DMS79 treated with DMSO at 0.1 percent for 48 hours (cell line): ENCODE measurements at places on chromosomes 4 and X.
A peak's percentile ranks its signal among the peaks of the same experiment; 100 is the strongest.

GRCh38 chrX:140177821-140178220 is 212.5 kb upstream of the CXorf66 start:
- no peak for DNase-seq

GRCh38 chr4:8699479-8700145 is 107.0 kb downstream of the CPZ start:
- DNase-seq: no peak

GRCh38 chr4:144787365-144788258 is 141.7 kb downstream of the HHIP start:
- no peak for DNase-seq

- no peak for DNase-seq
These were observed 206.9 kb upstream of the MAB21L2 start for GRCh38 chr4:150375025-150375424.

DNA sequence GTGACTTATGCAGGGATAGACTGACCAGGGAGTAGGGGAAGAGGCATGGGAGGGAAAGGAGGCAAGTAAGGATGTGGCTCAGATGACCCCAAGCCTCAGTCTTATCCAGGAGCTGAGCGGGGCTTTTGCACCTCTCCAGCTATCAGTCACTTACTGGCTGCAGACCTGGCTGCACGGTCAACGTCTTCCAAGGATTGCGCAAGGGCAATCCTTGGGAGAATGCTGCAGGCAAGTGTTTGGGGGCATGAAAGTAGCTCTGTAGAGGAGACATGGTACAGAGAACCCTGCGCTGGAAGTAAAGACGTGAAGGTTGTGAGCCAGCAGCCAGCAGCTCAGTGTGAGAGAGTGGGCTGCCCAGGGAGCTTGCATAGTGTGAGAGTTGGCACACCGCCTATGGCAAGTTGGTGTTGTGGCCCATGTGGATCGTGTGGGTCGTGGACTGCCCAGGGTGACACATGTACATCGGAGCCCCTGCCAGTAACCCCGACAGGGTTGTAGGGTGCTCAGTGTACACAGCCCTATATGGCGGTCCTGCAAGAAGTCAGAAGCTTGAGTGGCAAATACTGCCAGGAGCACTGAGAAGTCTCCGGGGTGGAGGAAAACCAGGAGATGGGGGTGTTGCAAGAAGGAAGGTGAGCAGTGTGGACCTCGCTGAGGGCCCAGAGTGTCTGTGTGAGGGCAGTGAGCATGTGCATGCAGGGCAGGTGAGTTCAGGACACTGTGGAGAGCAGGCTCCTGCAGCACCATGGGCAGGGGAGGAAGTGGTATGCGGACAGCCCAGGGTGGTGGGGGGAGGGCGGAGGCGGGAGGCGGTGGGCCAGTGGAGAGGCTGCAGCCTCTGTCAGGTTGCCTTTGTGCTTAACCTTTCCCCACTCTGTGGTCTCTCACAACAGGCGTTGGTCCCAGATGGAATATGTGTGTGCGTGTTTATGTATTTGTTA is 50.9 kb downstream of the KIT start:
- no peak for DNase-seq

GRCh38 chr4:176840166-176840565 is 47.4 kb upstream of the VEGFC start:
- no peak for DNase-seq

DNA sequence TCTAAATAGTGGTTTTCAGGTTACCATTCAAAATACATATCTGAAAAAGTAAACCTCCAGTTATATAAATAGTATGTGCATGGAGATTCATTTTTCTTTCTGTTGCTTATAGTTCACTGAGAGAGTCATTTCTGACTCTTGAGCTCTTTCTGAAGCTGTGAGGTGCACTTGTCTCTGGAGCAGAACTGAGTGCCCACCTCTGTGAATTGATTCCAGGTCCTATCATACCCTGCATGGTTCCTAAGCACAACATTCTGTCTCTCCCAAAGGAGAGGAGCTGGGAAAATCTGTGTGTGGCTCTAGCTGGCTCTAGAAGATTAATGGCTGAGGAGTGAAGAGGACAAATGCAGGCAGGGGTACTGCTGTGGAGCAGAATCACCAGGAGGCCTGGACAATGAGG is 161.6 kb upstream of the HCCS start:
- DNase-seq: peak; percentile 51

GRCh38 chrX:31808357-31808756 is 736.5 kb upstream of the FTHL17 start:
- DNase-seq: no peak

DNA sequence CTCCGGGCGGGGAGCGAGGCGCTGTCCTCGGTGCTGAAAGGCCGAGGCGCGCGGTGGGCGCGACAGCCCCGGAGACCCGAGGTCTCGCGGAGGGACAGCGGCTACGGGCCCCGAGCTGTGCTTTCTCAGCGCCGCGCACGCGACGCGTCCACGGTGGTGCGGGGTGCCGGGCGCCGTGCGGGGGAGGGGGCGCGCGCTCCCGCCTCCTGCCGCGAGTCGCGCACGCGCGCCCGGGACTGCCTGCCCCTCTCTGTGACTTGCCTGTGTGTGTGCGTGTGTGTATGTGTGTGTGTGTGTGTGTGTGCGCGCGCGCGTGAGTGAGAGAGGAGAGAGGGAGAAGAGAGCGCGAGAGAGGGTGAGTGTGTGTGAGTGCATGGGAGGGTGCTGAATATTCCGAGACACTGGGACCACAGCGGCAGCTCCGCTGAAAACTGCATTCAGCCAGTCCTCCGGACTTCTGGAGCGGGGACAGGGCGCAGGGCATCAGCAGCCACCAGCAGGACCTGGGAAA is at the start of gene GRIA2:
Gene GRIA2 (plus strand): TSS at position 358 of the 511 bp plus-strand sequence. CDS start 315 bp downstream, outside the sequence.
- peak; percentile 39 for DNase-seq

GRCh38 chr4:112523008-112523721 is 7.2 kb upstream of the NEUROG2 start:
- DNase-seq: no peak

DNA sequence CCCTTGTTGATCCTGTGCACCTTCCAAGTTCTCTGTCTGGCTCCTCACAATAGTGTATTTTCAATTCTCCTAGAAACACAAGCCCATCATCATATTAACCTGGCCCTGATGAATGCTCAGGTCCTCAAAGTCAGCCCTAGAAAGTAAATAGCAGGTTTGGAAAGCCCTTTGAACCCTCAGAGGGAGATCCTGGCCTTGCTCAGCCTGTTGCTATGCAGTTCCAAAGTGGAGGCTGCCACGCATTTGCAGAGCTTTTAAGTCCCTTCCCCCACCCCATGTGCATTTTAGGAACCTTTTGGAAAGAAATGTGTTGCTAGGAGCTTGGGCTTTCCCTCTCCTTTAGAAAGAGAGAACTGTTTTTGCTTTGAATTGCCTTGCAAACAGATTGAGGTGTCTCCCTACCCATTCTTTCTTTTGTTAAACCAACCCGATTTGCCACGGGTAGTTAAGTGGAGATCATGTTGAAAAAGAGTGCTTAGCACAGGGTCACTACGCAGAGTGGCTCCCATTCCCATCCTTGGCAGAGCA is 12.2 kb downstream of the MAMLD1 start:
- no peak for DNase-seq

DNA sequence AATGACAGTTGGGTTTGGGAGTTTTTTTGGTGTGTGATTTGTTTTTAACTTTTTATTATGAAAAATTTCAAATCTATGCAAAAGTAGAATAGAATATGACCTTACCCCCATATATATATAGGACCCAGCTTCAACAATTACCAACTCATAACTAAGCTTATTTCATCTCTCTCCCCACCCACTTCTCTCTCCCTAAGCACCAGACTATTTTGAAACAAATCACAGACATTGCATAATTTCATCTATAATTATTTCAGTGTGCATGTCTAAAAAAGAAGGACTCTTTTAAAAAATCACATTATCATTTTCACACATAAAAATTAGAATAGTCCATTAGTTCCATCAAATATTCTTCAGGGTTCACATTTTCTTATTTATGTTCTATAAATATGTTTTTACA is 28.3 kb upstream of the NKX6-1 start:
- DNase-seq: no peak

DNA sequence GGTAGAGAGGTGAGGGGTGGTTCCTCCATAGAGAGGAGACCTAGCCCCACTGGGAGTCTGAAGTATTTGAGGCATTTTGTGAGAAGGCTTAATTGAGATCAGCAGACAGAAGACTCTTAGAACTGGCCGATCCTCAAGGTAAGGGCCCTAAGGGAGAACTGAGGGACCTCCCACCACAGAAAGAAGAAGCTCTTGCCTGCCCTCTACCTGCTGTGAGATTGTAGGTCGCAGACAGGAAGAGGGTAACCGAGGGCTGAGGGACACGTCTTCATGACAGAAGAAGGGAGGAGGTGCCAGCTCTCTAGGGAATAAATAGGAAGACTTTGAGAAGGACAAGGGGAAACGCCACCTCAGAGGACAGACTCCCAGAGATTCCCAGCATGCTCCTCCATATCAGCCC is 24.1 kb upstream of the MAGEC1 start:
- no peak for DNase-seq

DNA sequence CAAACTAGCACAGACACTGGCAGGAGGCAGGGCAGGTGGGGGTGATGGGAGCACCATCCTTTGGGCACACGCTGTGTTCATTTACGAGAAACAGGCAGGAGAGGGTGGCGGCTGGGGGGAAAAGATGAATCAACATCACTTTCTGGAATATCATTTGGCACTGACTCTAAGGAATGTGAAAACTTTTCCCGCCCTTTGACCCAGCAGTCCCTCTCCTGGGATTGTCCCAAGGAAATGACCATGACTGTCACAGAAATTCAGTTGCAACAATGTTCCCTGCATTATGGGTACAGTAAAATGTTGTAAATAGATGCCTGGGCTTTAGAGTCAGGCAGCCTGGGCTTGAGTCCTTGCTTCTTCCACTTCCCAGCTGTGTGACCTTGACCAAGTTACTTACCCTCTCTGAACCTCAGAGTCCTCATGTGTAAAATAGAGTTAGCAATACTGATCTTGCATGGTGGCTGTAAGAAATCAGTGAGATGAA is 58.6 kb downstream of the ABLIM2 start:
- no peak for DNase-seq

DNA sequence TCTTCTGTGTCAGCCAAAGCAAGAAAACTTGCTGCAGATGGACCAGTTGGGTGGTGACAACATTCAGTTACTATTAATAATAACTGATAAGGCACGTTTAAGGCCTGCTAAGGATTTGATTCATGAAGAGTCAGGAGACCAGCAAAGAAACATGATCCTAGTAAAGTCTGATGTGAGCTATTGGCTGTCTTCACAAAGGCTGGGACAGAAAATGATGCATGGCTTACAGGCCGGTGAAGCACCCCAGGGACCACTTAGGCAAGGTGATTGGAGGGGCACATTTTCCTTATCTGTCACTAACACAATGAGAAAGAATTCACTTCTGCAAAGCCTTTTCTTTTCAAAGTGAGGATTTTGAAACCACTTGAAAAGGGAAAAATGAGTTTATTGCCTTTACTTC is 65.4 kb upstream of the TRPC3 start:
- DNase-seq: no peak

DNA sequence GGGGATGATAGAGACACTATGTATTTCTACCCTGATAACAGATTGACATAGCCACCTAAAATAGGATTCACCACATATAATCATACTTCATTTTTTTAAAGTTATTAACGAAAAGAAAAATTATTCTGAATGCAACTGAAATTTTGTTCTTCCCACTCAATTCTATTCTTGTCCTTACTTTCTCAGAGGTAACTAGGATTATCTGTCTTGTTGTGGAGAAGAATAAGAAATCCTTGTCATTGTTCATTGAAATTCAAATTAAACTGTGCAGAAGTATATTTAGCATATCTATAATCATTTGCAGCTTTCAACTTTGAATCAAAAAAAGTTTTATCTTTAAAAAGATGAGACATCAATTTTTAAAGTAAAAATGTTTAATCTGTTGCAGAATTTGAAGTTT is 40.4 kb upstream of the PRR27 start:
- DNase-seq: no peak
